ENCODE measurements at places on chromosomes 3 and 15.

DNA sequence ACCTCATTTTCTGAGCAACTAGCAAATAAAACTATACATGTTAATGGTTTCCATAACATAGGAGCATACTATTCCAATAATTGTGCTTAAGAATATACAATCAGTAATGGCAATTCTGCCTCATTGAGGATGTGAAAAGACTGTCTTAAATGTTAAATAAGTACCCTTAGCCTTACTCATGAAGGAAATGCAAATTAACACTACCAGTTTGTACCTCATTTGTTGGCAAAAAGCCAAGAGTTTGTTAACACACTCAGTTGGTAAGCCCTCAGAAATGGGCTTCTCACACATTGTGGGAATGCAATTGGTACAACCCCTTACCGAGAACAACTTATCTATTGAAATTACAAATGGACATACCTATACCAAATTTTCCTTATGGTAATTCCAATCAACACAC is 9.2 kb upstream of the STT3B start:
- no peak for DNase-seq

- peak; percentile 51 for DNase-seq
Observed at GRCh38 chr3:179181021-179181472, 32.9 kb downstream of the PIK3CA start.

DNA sequence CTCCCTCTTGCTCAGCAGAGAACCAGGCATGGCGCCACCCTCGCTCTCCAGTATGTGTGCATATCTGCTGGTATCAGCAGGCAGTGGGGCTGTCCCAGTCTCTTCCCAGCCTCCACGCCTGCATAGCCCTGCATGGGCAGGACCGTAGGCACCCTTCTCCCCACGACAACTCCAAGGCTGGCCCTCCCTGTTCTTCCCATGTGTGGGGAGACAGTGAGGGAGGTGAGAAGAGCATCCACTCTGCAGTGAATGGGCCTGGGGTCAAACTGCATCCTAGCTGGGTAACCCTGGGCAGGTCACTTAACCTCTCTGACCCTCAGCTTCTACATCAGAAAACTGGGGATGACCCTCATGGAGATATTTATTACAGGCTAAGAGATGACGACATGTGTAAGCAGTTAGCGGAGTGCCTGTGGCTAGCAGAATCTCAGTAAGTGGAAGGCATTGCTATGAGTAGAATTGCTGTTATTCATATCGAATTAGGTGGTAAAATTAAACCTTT is 13.3 kb upstream of the SSUH2 start:
- peak; percentile 21 for DNase-seq

DNA sequence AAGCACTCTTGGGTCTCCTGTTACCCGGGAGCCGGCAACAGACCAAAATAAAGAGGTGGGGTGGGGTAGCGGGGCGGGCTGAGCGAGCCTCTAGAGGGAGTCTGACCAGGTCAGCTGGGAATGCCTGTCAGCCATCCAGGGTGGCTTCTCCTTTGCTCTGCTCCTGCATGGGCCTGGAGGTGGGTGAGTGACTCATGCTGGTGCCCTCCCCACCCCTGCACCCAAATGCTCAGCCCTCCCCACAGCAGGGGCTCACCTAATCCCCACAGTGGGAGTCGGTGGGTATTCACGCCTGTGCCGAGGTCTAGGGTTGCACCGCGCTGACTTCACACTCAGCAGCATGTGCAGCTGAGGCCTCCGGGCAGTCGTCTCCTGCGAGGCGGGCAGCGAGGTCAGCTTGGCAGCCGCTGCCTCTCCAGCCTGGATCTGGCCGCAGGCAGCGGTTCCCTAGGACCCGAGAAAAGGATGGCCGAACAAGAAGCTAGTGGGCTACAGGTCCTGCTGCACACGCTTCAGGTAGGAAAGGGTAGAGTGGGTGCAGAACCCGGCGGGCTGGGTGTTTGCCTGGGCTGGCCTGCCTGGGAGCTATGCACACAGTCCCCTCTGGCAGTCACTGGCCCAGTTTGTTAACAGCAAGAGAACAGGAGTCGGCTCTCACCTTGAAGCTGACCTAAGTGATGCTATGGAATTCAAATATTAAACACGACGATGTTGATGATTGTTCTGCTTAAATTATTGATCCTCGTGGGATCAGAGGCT is at the start of gene AGBL1:
AGBL1 (plus strand) TSS at position 364 of the 759 bp plus-strand sequence.
- peak; percentile 35 for DNase-seq

GRCh38 chr3:40189118-40189517 is 120.4 kb upstream of the EIF1B start:
- DNase-seq, result no peak

GRCh38 chr3:1953536-1953935 is 145.1 kb upstream of the CNTN4 start:
- DNase-seq, result no peak

- no peak for DNase-seq
Observed at GRCh38 chr3:174153871-174154270, 705.3 kb upstream of the NAALADL2 start.

- no peak for DNase-seq
Observed at GRCh38 chr3:14570089-14570488, 29.9 kb upstream of the GRIP2 start.

DNA sequence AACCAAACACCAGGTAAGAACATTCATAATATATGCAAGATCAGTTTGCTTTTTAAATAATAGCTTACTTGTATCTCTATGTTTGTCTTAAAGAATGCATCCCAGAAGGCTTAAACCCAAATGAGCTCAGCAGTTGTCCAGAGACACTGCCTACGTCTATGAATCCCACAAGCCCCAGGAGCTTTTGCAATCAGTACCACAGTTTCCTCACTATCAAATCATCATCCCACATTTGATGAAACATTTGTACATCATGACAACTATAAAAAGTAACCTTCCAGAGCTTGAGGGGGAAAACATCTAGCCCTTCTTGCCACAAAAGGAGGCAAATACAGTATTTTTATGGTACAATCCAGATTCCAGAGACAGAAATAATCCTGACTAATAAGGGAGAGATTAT is 63.7 kb downstream of the ATP8B4 start:
- no peak for DNase-seq

- no peak for DNase-seq
Observed at GRCh38 chr3:124818398-124819091, 68.6 kb downstream of the ITGB5 start.

DNA sequence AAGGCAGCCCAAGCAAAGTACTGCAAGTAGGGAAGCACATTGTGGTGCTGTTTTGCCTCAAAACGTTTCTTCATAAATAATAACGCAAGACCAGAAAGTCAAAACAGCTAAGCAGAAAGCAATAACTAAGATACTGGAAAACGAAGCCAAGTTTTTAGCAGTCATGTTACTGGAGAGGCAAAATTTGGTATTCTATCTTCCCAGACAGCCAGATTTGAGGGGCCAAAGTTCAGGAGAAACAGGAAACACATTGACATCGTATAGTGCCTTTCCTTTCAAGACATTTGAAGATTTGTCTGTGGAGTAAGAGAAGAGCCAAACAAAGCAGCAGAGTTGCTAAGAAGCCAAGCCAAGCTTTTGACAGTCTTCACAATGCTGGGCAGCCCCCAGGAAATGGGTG is 843.6 kb upstream of the NECTIN3 start:
- DNase-seq, result no peak

DNA sequence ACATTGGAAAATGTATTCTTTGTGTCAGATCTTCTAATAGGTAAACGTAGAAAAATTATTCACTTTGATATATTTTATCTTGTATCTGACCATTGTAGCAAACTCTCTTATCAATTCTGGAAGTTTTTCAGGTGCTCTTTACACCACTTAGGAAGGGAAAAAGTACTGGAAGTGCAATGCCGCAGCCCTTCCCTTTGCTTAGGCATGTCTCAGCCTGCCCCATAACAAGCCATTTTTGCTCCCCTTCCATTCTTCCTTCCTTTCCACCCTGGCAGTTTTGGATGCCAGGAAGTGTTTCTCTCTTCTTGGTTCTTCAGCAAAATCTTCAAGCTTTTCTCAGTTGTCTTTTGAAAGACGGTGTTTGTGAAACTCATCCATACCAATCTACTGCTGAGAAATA is 34.9 kb upstream of the SLC9A9 start:
- no peak for DNase-seq

- DNase-seq, result peak; percentile 13
Observed at GRCh38 chr3:108524537-108524936, 14.1 kb upstream of the MYH15 start.

- DNase-seq, result no peak
Observed at GRCh38 chr15:92719021-92719420, 63.4 kb upstream of the FAM174B start.
